ENCODE measurements at places on chromosomes 12 and 14.
A peak's percentile ranks its signal among the peaks of the same experiment; 100 is the strongest.

GRCh38 chr14:103740991-103741689 is 25.5 kb downstream of the ZFYVE21 start:
- no peak for DNase-seq

- DNase-seq: no peak
These were observed 102.1 kb upstream of the RAP1B start for GRCh38 chr12:68508576-68508975.

DNA sequence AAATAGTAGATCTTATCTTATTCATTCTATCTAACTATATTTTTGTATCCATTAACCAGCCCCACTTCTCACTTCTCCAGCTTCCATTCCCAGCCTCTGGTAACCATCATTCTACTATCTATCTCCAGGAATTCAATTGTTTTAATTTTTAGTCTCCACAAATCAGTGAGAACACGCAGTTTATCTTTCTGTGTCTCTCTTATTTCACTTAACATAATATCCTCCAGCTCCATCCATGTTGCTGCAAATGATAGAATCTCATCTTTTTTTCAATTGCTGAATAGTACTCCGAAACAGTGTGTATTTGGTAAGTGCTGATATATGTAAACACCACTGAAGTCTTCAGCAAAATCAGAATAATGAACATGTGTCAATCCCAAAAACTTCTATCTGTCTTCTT is 587.2 kb upstream of the ATP2B1 start:
- DNase-seq: no peak

DNA sequence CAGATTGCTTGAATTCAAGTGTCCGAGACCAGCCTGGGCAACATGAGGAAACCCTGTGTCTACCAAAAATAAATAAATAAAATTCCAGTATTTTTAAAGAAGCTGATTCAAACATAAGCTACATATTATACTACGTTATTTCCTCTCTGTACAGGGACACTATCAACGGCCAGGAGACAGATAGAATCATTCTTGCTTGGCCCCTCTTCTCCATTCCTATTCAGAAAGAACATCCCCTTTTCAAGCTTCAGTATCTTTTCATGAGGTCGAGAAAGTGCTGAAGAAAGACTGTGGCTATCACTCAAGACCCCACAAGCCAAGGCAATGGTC is 314 bp upstream of the DHRS7 start:
- no peak for DNase-seq

DNA sequence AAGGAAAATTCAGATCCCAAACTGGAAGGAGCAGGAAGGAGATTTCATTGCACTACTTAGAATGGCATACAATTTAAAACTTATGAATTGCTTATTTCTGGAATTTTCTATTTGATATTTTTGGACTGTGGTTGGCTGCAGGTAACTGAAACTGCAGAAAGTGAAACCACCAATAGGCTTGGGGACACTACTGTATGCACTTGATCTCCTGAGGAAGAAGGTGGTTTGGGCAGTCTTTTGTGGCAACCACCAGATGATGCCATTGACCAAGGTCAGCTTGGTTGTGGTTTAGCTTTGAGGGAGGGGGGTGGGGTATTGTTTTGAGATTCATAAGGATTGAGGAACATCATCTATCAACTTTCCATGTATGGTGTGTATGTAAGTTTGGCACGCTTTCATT is 209.5 kb upstream of the STXBP6 start:
- no peak for DNase-seq

DNA sequence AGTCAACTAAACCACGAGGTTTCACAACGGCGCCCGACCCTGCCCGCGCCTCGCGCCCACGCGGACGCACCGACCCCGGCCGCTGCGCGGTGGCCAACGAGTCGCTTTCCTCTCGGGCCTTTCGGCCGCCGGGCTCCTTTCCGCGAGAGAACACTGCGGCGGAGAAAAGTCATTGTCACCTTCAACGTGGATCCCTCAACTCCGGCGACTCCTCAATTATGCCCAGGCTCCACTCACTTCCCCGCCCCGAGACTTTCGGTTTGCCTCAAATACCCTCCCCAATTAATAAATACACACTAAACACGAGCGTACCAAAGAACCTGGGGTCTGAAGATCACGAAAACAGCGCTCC is 450 bp downstream of the SINHCAF start:
- DNase-seq: no peak

DNA sequence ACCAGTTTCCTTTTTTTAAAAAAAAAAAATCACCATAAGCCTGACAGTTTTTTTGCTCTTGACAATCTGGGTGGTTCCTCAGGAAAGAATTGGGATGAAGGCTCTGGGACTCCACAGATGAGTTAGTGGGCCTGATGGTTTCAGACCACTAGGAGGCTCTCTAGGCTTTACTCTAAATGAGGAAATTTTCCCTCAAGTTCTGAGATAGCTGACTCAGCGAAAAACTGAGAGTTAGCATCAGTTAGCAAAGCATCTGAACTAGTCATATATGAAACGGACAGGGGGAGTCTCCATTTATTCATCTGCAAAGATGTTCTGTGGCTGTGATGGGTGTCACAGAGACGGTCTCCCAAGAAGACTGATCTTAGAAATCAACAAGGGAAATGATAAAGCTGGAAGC is 314.3 kb upstream of the OR4E1 start:
- DNase-seq: peak; percentile 49

DNA sequence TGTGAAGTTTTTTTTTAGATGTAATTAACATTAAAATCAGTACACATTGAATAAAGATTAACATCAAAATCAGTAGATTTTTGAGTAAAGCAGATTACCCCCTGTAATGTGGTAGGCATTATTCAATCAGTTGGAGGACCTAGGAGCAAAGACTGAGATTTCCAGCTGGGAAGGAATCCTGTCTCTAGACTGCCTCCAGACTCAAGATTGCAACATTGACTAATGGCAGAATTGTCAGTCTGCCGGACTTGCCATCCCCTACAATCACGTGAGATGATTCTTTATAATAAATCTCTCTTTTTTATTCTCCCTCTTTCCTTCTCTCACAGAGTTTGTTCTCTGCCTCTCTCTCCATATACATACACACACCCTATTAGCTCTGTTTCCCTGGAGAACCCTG is 51.4 kb upstream of the SLC6A15 start:
- DNase-seq: no peak

DNA sequence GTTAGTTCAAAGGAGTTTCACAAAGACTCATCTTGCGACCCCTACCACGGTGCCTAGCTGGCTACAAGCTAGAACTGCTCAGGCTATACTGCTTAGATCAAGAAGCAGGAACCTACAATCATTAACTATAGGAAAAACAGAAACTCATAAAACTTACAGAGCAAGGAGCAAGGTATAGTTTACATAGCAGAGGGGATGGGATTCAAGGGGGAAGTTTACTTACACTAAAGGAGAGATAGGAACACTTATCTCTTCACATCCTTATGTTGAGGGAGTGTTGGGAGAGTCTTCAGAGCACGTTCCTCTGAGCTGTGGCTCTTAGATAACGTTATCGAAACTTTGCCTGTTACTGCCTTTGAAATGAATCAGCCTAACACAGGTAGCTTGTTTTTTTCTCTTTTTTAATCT is 58.1 kb downstream of the FSCB start:
- DNase-seq: no peak

GRCh38 chr12:129607301-129607700 is 296.5 kb downstream of the TMEM132D start:
- no peak for DNase-seq

DNA sequence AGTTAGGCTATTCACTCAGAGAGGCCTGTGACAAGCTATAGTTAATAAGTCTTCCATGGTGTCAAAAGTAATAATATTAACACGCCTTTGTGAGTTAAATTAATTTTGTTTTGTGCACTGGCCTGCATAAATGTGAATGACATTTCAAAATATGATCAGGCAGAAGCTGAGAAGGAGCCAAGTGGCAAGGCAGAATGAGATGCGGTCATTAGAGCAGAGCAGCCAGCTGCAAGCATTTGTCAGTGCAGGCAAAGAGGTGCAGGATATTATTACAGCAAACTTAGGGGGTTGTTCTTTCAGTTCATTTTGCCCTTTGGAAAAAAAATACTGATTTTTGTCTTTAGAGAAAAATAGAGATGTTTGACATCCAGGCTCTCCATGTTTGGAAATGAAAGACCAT is 364.5 kb downstream of the PAWR start:
- no peak for DNase-seq

DNA sequence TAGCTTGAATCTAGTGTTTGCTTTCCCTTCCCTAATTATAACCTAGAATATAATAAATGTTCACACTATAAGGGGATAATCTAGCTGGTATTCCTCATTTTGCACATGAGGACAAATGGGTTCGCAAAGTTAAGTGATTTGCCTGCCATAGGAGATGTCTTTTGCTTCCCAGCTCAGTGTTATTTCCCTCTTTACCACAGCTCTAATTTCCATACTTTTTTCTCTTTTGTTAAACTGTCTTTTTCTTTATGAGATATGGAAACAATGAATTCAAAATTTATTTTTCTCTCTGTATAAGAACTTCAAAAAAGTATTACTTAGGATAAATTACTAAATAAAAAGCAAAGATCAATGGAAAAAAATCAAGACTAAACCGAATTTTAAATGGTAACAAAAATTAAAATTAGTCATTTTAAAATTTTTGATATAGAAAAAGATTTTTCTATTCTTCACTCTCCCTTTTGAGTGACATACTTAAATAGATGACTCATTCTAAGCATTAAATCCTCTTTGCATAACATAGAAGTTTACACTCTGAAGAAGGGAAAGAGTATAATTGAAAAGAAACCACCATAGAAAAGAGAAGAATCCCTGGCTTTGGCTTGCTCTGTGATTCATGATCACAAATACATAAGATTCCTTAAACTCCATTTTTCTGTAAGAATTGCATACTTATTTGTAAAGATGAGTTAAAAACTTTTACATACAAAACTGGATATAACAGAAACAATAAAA is 97.3 kb downstream of the INSM2 start:
- no peak for DNase-seq

- no peak for DNase-seq
These were observed 53.0 kb upstream of the CORO1C start for GRCh38 chr12:108784270-108784669.

DNA sequence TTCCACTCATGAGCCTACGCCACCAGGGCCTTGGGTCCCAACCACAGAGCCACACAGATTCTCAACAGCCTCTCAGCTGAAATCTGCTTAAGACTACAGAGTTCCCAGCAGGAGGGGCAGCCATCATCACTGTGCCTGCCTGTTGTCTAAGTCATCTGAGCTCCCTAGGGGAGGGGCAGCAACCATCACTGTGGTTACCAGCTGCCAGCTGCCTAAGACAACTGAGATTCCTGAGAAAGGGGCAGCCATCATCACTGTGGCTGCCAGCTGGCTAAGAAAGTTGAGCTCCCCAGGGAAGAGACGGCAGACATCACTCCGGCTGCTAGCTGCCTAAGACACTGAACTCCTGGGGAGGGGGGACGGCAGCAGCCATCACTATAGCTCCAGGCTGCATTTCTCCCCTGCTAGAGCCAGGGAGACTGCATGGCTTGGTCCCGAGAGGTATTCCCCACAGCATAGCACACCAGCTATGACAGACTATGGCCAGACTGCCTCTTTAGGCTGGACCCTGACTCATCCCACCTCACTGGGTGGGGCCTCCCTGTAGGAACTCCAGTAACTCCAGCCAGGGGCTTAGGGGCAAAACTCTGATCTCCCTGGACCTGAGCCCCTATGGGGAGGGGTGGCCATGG is 37.2 kb upstream of the C14orf132 start:
- DNase-seq: no peak

GRCh38 chr14:68546839-68547238 is 246.0 kb downstream of the ZFP36L1 start:
- no peak for DNase-seq

- no peak for DNase-seq
These were observed 200.0 kb downstream of the ADAMTS20 start for GRCh38 chr12:43352001-43352400.

DNA sequence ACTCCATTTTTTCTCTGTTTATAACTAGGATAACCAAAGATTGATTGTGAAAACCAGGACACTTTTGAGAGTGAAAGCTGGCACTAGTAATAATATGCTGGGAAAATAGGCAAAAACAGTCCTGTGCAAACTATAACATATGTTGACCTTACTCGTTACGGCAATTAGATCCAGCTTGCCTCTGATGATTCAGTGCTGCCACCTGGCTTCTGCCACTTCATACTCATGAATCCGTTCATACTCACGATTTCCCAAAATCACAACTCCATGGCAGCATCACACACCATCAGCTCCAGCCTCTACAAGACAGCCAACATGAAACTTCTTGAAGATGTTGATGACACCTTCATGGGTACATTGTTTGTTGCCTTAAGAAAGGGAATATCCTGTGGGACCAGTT is 49.1 kb upstream of the CAND1 start:
- no peak for DNase-seq

DNA sequence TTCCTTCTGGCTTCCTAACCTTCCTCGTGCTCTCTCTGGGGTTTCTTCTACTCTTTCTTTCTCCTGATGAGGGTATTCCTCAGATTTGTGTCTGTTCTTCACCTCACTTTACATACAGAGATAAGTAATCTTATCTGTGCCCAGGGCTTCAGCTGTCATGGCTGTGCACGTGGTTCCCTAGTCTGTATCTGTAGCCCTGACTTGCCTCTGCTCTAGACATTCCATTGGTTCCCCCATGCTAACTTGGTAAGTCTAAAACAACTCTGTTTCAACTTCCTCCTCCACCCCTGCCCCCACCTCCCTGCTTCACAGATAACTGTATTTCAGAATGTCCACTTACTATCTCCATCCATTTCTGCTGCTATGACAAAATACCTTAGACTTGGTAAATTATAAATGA is 10.8 kb downstream of the DIP2B start:
- DNase-seq: no peak

GRCh38 chr14:70776197-70776596 is 33.1 kb downstream of the MAP3K9 start:
- no peak for DNase-seq

- DNase-seq: no peak
These were observed 11.8 kb upstream of the EDDM3A start for GRCh38 chr14:20733684-20734429.

GRCh38 chr14:70239802-70240201 is 51.1 kb upstream of the SLC8A3 start:
- no peak for DNase-seq

- DNase-seq: no peak
These were observed 48.0 kb downstream of the TDP1 start for GRCh38 chr14:90003526-90004307.

- DNase-seq: no peak
These were observed 558 bp downstream of the TEX22 start for GRCh38 chr14:105398726-105399465.

GRCh38 chr12:118972982-118973381 is 8.4 kb upstream of the SRRM4 start:
- DNase-seq: no peak

- no peak for DNase-seq
These were observed 19.4 kb downstream of the UTP20 start for GRCh38 chr12:101299346-101299745.

All from CD4-positive, alpha-beta T cell treated with Interleukin-17A for 1 hour (primary cell).